ENCODE measurements at places on chromosomes 16 and 17.

DNA sequence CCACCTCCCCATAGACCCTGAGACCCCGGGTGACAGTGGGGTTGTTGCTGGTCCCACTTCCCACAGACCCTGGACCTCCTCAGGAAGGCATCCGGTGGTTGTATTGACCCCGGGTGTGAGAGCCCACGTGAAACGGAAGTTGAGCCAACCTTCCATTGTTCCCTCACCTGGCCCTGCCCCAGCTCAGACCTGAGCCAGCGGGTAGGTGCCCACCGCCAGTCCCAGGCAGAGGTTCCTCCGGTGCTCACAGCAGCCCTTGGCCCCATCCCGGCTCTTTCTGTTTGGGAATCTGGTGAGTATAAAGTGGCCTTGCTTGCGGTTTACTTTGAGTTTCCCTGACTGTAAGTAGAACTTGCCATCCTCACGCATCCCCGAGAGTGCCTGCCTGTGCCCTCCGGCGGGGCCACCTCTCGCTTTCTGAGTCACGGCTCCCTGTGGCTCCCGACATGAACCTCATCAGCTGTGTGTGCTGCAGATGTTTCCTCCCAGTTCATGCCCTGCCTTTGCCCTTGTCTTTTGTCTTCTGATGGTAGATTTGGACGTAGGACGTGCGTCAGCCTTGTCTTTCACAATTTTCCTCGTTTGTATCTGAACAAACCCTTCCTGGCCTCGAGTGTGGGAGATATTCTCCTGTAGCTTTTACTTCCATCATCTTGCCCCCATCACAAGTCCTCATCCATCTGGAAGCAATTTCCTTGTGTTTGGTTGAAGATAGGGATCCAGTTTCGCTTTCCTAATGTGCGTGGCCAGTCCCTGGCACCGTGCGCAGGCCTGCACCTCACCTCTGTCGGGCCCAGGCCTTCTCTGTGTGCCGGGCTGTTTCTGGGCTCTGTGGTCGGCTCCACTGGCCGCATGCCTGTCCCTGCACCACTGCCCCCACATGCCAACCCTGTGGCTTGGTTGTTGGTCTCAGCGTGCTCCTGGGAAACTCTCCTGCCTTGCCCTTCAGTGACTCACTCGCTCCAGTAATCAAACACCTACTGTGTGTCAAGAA is 76.0 kb downstream of the METRNL start:
- peak; percentile 53 for DNase-seq

DNA sequence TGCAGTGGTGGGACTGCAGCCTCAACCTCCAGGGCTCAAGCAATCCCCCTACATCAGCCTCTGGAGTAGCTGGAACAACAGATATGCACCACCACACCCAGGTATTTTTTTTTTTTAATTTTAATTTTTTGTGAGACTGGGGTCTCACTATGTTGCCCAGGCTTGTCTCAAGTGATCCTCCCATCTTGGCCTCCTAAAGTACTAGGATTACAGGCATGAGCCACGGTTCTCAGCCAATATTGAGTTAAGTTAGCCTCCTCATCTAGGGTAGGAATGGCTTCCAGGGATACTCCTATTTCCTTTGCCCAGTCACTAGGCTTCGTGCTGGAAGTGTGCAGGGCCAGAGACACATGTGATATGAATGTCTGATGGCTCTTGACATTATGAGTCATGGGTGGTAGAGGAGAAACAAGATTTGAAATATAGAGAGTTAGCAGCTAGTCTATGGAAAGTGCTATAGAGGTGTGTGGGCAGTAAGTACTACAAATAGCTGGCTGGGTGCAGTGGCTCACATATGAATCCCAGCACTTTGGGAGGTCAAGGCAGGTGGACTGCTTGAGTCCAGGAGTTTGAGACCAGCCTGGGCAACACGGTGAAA is 8.0 kb upstream of the HES7 start:
- no peak for DNase-seq

DNA sequence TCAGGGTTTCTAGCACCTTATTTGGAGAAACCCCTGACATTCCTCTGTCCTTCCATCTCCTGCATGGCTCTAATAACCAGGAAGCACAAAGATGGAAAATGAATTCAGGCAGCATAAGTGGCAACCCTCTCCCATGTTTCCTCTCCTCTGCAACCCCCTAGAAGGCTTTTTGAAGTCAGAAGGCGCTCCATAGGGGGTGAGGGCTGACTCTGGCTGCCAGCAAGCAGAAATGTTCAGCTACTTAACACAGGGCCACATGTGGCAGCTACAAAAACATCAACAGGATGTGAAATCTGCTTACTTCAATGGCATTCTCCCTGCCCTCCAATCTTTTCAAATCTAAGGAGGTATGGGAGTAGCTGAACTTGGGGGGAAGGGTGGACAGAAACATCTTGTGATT is 55.2 kb upstream of the IRX5 start:
- DNase-seq = no peak

DNA sequence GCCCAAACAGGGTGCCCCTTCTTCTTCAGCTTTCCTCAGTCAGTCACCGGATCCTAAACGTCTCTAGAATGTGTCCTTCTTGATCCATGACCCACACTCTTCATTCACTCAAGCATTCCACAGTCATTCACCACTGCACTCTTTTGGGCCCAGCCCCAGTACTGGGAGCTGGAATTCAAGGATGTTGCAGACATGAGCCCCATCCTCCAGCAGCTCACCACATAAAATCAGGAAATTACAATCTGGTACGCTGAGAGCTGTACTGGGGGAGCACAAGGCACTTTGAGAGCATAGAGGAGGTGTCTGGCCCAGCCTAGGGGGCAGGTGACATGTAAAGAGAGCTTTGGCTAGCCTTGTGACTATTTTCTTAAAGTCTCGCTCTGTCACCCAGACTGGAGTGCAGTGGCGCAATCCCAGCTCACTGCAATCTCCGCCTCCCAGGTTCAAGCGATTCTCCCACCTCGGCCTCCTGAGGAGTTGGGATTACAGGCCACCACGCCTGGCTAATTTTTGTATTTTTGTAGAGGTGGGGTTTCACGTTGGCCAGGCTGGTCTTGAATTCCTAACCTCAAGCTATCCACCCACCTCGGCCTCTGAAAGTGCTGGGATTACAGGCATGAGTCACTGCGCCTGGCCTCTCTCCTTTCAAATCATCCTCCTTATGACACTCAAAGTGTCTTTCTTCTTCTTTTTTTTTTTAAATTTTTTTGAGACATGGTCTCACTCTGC is 18.7 kb downstream of the CES4A start:
- DNase-seq = no peak

GRCh38 chr17:52828621-52829020 is 670.1 kb upstream of the CA10 start:
- no peak for DNase-seq

GRCh38 chr16:12060751-12061150 is 84.2 kb downstream of the SNX29 start:
- DNase-seq = no peak

- no peak for DNase-seq
These were observed 2.9 kb downstream of the CMC2 start for GRCh38 chr16:81003610-81004460.

DNA sequence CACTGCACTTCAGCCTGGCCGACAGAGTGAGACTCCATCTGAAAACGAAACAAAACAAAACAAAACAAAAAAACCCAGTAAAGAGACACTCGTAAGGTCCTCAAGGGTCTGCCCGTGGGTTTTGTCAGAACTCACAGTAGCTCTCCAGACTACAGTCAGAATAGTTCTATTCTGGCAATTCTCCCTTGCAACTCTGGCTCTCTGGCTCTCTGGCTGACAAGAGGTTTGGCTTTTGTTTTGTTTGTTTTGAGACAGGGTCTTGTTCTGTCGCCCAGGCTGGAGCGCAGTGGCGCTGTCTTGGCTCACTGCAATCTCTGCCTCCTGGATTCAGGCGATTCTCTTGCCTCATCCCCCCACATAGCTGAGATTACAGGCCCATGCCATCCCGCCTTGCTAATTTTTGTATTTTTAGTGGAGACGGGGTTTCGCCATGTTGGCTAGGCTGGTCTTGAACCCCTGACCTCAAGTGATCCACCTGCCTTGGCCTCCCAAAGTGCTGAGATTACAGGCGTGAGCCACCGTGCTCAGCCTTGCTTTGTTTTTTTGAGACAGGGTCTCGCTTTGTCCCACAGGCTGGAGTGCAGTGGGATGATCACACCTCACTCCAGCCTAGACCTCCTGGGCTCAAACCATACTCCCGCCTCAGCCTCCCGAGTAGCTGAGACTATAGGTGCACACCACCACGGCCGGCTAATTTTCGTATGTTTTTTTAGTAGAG is 20.5 kb upstream of the CHP2 start:
- DNase-seq = no peak

GRCh38 chr16:85529489-85530369 is 83.4 kb upstream of the GSE1 start:
- DNase-seq = no peak

- DNase-seq = no peak
These were observed 335.3 kb downstream of the SOX9 start for GRCh38 chr17:72456075-72456474.

GRCh38 chr17:31100840-31101459 is 6.2 kb downstream of the NF1 start:
- no peak for DNase-seq

DNA sequence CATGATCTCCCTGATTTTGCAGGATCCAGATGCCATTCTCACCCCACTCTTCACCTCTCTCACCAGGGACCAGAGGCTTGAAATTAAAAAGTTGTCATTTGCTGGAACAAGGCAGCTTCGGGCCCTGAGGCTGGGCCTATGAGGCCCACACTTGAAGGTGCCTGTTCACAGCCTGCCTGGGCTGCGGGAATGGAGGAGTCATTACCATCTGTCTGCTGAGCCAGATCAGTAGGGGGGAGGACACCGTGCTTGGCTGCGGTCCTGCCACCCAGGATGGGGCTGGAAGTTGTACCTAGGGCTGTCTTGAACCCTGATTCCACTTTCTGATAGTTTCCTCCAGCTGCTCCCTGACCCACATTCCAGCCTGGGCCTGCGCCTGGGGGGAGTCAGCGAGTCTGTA is 208.3 kb upstream of the N4BP1 start:
- no peak for DNase-seq

DNA sequence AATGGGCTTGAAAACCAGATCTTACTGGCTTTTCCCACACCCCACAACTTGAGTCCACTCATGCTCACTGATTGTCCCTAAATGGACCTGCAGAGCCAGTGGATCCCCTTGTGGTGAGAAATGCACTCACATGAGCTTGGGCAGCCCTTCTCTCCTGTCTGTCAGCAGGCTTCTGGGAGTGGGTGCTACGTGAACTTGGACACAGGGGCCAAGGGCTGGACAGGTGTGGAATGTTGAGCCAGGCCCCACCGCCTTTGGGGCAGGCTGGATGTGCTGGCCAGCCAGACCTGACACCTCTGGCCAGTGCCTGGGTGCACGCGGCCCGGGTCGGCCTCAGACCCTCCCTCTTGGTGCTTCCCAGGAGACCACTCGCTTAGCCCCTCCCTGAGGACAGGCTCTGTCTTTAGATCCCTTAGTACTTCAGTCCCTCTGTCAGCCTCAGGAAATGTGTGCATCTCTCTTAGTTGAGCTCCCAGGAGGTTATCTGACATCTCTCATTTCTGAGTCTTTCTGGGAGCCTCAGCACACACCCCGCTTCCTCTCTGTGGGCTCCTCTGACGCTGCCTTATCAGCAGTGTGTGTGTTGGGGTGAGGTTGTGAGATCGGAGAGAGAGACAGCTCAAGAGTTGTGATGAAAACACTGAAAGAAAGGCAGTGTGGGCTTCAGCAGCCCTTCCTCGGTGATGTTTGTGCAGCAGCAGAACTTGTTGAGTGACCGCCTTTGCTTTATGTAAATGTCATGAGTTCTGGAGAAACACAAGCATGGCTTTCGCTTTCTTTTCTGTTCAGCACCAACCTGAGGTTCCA is 117.0 kb downstream of the RAB11FIP4 start:
- DNase-seq = no peak

DNA sequence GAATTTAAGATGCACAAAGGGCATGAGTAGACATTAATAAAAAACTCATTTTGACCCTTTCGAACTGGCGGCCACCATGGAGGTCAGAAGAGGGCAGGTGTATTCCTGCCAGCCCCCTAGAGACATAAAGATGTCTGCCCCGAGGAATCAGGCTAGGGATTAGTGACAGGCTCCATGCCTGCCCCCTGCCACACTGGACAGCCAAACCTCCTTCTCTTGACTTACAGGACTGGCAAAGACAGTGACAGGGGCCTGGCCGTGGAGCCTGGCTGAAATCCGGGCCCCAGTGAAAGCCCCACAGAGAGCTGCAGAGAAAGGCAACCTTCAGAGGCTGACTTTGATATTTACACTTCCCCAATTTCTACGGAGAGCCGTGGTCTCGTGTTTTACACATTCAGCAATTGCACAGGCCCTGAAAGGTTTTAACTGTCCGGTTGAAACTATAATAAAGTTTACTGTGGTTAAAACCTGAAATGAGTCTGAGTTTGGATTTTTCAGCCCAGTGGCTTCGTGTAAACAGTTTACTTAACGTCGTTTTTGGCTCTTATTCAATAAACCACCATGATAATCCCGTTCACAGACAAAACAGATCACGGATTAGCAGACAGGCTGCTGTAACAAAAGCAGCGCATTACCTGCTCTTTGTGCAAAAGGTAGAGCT is 243.9 kb upstream of the MYOCD start:
- peak; percentile 16 for DNase-seq

GRCh38 chr16:54459509-54460262 is 173.1 kb upstream of the IRX3 start:
- DNase-seq = peak; percentile 44

- peak; percentile 61 for DNase-seq
These were observed 11.9 kb upstream of the COL1A1 start for GRCh38 chr17:50213026-50214022.

DNA sequence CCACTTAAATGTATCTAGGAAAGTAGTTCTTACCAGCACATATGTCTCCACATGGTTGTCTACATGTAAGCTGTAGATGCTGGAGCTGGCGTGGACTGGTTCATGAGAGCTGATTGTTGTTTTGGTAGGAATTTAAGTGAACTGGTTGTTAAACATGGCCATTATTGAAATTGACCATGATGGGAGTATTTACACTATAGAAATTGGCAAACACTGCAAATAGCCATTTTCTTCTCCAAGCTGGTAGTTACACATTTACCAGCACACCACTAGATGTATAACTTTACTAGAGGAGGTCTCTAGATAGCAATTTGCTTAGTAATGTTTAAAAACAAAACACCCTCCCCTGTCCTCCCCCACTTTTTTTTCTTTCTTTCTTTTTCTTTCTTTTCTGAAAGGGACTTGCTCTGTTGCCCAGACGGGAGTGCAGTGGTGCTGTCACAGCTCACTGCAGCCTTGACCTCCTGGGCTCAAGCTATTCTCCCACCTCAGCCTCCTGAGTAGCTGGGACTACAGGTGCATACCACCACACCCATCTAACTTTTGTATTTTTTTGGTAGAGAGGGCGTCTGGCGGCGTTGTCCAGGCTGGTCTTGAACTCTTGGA is 24.2 kb downstream of the IGSF6 start:
- no peak for DNase-seq

GRCh38 chr16:4517812-4518680 is 20.5 kb downstream of the CDIP1 start:
- peak; percentile 73 for DNase-seq

GRCh38 chr17:9755083-9755482 is 36.3 kb downstream of the DHRS7C start:
- no peak for DNase-seq

DNA sequence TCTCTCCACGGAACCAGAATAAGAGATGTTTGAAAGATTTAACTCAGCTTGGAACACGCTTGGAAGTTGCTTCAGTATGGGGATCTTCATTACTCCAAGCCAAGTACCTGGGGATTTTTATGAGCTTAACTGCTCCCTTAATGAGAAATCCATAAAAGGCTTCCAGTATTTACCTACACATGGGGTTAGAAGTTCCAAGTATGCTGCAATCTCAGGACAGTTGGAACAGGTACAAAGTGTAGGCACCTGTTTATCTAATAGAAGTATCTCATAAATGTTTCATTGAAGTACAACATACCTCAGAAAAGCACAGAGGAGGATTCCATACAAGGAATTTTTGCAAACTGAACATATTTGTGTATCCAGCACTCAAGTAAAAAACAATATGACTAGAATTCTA is 161.6 kb upstream of the PIRT start:
- no peak for DNase-seq
